Heart left ventricle (tissue), 16 donors: ENCODE measurements at places on chromosomes 13 and 19. TPM values are rescaled to one million over a fixed set of nuclear protein-coding genes. Genes with fewer than 3 reads are reported as not detected.

- DNase-seq = no peak
Observed at GRCh38 chr13:43760257-43760656, 26.5 kb downstream of the ENOX1 start.

- DNase-seq = peak; percentile 18
Observed at GRCh38 chr19:55694656-55695491, 19.8 kb downstream of the EPN1 start.

GRCh38 chr13:52830946-52831345 lies 17.5 kb downstream of the PCDH8 start:
- DNase-seq = no peak

DNA sequence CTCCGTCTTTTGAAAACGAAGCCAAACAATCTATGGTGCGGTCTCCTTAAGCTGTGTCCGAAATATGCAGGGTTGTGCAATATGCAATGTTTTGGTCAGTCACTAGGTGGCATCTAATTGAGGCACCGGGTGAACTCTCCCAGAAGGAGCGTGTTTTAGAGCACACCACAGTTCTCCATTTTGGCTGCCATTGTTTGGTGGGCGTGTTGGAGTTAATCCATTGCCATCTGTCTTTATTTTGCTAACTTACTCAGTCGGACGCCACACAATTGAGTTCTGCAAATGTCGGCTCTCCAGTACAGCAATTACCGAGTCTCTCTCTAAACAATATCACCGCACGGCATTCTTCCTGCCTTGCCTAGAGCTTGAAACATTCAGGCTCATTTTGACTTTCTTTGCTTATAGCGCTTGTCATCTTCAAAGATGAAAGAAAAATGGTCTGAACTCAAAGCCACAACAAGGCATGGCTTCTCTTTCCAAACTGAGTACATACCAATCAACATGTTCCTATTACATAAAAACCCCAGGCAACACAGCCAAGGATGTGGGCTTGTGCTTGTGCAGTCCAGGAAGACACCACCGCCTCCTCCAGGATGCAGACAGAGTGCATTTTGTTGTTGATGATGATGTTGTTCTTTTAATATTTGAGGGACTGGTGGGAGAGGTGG lies 182.0 kb upstream of the SERP2 start:
- DNase-seq = no peak

DNA sequence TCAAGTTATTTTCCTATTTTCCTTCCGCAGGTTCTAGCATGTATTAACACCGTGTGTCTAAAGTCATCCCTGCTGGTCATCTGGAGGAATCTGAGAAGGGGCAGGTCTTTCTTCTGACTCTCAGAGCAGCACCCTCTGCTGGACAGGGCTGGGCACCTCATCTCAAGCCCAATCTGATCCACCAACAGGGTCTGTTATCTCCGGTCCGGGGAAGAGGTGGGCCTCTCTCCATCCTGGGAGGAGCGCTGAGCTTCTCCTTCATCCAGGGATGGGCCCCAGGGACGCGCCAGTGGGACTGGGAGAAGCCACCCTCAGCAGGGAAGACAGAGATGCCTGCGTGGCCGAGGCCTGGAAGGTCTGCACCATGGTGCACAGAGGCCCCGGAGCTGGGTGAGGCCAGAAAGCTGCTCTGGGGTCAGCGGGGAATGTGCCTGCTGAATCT lies 26.0 kb upstream of the ZNF331 start:
- DNase-seq = peak; percentile 45

DNA sequence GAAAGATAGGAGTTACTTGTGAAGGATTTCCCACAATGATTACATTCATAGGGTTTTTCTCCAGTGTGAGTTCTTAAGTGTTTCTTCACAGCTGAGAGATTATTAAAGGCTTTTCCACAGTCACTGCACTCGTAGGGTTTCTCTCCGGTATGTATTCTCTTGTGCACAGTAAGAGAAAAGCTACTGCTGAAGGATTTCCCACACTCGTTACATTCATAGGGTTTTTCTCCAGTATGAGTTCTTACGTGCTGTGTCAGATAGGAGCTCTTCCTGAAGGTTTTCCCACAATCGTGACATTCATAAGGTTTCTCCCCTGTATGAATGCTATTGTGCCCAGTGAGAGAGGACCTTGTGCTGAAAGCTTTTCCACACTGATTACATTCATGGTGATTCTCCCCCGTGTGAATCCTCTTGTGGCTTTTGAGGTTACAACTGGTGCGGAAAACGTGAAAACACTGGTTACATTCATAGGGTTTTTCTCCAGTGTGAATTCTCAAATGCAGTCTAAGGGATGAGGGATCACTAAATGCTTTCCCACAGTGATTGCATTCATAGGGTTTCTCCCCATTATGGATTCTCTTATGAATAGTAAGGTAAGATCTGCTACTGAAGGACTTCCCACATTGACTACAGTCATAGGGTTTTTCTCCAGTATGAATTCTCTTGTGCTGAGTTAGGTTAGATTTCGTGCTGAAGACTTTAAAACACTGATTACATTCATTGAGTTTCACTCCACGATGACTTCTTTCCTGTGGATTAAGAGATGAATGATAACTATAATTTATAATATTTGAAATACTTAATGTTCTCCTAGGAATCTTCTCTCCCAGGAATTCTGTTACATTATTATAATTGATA lies 20.6 kb downstream of the ZNF558 start:
- no peak for DNase-seq

DNA sequence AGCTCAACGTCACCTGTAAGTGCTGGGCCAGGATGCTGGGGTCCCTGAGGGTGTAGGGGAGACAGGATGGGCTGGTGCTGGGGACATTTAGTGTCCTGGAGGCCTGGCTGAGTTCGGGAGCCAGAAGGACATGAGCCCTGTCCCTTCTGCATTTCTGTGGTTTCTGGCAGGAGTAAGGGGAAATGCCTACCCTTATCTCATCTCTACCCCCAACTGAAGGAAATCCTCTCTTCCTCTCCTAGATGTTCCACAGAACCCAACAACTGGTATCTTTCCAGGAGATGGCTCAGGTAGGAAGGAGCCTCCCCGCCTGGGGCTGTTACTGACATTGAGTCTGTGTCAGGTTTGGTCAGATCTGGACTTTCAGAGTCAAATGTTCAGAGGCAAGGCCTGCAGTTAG lies 1.2 kb downstream of the CD33 start:
- DNase-seq = no peak

DNA sequence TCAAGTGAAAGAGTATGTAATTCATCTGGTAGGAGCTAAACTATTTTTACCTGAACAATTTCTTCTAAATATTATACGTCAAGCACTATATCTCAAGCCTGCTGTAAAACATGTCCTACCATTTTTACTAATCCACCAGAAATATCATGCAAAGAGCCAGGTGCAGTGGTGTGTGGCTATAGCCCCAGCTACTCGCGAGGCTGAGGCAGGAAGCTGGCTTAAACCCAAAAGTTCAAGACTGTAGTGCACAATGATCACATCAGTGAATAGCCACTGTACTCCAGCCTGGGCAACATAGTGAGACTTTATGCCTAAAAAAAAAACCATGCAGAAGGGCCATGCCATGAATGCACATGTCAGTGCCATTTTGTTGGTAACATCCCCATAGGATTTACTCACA lies 20.7 kb upstream of the CLN5 start:
- no peak for DNase-seq

DNA sequence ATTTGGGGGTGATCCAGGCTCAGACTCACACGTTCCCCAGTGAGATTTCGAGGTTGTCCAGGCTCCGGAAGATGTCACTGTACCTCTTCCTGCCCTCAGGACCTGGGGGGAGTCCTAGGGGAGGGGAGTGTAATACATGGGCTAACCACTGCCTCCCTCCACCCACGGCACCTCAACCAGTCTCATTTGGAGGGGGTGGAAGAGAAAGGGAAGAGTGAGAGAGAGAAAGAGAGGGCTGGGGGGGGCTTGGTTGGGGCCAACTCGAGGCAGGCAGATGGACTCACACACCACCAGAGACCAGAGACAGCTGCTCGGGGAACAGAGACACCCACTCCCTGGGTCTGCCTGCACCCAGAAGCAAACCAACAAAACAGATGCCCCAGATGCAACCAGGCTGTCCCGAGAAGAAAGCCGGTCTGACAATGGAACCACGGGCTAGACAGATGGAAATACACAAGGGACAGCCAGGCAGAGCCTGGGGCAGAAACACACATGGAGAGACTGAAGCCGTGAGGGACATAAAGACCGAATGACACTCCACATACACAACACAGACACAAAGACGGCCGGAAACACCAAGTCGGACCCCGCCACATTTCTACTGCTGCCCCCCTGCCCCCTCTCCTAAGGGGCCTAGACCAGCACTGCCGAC lies 825 bp downstream of the GMIP start:
- DNase-seq = peak; percentile 25

- no peak for DNase-seq
Observed at GRCh38 chr13:57507752-57508463, 123.6 kb upstream of the PCDH17 start.

C19orf38 gene
- total RNA-seq = 1.6 TPM

SLITRK6 gene
- total RNA-seq = 0.42 TPM

GFY gene
- not detected for total RNA-seq

OSCAR gene
- not detected for total RNA-seq

TMIGD2 gene
- total RNA-seq = 0.20 TPM

TJP3 gene
- total RNA-seq = not detected

FGF21 gene
- total RNA-seq = not detected
